ENCODE measurements at places on chromosomes 5 and 9.

GRCh38 chr9:19184144-19184917 is 46.2 kb upstream of the DENND4C start:
- DNase-seq, result peak; percentile 91

- no peak for DNase-seq
These were observed 9.6 kb downstream of the GMCL2 start for GRCh38 chr5:178177569-178177968.

GRCh38 chr9:107286057-107286456 is 3.0 kb downstream of the RAD23B start:
- no peak for DNase-seq

DNA sequence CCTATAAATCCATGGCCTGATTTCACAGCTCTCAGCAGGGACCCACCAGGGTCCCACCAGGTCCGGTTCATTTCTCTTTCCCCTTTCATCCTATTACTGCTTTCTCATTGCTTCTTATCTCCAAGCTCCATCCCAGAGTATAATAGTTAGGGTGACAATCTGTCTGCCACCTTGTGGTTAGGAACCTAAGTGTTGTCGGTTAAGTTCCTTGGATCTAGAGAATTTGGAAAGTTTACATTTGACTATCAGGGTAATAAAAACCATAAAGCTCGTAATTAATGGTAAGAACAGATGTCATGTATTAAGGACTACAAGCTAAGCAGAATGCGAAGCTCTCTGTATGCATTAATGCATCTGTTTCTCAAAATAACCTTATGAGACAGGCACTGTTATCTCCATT is 259.1 kb downstream of the SH3GL2 start:
- DNase-seq, result no peak

- DNase-seq, result no peak
These were observed 40.5 kb downstream of the CCNJL start for GRCh38 chr5:160271836-160272235.

DNA sequence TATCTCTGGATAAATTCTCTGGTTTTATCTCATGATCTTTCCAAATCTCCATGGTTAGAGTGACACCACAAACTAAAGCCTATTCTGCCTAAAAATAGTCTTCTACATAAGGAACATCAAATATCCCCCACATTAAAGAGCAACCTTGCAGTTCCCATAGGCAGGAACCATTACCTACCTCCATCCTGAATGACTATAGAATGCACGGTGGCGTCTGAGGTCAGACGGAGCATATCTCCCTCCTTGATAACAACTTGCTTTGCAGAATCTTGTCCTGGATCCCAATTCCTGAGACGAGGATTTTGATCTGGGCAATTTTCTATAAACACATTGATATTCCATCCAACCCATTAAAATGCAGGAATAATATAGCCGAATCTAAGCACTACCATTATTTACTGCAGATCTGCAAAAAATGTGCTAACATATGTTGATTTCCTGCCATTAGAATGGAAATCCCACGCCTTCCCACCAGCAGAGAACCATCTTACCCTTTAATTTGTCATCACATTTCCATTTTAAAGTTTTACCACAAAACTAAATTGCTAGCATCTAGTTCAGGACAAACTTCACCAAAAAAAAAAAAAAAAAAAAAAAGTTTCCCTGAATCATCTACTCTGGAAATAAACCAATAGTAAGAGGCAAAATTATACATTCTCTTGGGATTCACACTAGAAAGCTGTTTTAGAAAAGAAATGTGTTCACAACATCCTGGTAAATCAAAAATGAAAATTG is 22.1 kb downstream of the CEMIP2 start:
- DNase-seq, result peak; percentile 44

GRCh38 chr9:13063880-13064459 is 215.5 kb downstream of the MPDZ start:
- no peak for DNase-seq

DNA sequence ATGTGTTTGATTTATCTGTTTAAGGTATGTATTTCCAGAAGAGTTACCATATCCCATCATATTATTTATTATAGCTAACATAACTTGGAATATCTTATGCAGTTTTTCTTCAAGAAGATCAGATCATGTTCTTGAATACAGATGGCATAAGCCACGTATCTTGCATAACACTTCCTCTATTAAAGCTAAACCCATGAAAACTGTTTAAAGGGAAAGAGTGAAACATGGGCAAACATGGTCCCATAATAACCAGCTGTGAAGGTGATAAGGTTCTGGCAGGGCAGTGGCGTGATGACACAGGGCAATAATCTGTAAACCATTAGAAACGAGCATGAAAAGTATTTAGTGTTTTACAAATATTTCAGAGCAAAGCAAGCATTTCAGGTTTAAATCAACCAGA is 34.2 kb downstream of the EFNA5 start:
- peak; percentile 7 for DNase-seq

GRCh38 chr9:71725590-71726338 is 42.5 kb downstream of the CEMIP2 start:
- peak; percentile 13 for DNase-seq

DNA sequence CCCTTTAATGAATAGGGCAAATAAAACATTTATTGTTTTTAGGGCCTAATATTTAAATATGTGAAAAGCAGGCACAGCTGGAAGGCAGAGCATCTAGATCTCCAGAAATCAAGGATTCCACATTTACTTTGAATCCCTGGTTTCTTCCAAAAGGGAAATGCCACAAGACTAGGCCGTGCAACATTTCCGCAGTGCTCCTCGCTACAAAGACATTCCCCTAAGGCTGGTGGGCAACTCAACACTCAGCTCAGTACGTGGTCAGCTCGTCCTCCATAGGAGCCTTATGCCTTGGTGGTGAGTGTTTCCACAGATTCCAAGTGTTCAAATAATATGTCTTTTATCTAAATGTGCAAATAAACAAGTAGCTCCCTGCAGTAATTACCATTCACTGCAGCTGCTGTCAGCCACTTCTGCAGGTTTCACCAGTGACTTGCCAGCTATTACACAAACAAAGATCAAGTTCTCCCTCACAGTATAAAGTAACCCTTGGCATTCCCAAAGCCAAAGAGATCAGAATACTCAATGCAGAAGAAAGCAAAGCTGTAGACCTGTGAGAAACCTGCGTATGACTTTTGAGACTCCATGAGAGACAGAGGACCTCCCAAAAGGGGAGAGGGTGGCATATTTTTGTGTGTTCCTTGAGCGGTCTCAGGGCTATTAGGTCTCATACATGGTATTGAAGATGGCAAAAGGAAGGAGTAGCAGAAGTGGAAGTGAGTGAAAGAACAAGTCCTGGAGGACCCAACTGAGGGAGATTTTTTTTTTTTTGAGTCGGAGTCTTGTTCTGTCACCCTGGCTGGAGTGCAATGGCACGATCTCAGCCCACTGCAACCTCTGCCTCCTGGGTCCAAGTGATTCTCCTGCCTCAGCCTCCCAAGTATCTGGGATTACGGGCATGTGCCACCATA is 38.0 kb upstream of the TENT2 start:
- peak; percentile 21 for DNase-seq
